ENCODE measurements at places on chromosomes 6 and 20.

DNA sequence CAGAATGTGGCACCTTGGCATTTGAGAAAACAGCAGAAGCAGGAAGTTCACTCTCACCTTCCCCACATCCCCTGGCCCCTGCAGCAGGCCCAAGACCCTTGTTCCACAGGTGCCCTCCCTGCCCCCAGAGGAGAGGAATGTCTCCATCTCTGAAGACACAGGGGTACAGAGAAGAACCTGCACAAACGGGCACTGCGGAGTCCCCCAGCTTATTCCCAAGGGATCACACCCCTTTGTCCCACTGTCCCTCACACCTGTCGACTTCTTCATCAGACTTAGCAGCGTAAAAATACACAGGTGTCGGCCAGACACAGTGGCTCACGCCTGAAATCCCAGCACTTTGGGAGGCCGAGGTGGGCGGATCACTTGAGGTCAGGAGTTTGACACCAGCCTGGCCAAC, 42.9 kb upstream of the TMEM181 start:
- DNase-seq, result no peak

- DNase-seq, result no peak
Observed at GRCh38 chr6:144855812-144856531, 570.8 kb downstream of the UTRN start.

GRCh38 chr6:28794175-28795002, 129.4 kb downstream of the TRIM27 start:
- DNase-seq, result no peak

GRCh38 chr20:62522748-62523396, 47.1 kb upstream of the GATA5 start:
- no peak for DNase-seq

- DNase-seq, result no peak
Observed at GRCh38 chr6:102023977-102024657, 630.6 kb downstream of the GRIK2 start.

GRCh38 chr20:45308117-45308778, at the start of gene MATN4:
Gene MATN4 (minus strand): TSS chr20:45308299. CDS start chr20:45305582, 2,717 bp downstream.
- DNase-seq, result no peak

DNA sequence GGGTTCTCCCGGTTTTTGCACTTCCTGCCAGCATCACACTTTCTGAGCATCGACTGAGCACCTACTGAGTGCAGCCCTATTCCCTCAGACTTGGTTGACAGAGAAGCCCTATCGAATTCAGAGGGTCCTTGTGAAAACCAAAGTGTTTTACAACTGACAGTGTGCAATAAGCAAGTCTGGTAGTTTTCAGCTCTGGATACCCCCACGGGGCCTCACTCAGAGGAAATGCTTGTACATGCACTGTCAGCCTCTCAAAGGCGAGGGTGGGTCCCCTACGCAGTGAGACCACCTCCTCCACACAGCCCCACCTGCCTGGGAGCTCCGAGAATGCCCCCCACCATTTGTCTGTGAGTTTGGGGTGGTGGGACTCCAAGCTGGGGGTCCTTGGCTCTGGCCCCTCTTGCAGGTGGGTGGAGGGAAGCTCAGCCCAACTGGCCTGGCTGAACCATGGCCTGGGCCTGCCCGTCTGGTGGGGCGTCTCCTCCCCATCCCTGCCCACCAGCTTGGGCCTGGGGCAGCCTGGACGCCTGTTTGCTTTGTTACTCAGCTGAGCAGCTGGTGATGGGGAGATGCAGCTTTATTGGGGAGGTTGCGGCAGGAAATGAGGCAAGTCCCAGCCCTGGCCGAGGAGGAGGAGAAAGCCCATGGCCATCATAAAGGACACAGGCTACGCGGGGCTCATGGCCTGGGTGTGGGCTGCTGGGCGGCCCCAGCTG, 1.7 kb downstream of the SPDEF start:
- no peak for DNase-seq

All from activated CD4-positive, alpha-beta T cell treated with anti-CD3 and anti-CD28 coated beads for 24 hours (primary cell).